ENCODE measurements at places on chromosomes 2 and 18. TPM values are rescaled to one million over a fixed set of nuclear protein-coding genes. Genes with fewer than 3 reads are reported as not detected.

CROCC2 gene
- total RNA-seq = not detected

LYPD6 gene
- total RNA-seq = 12.2 TPM

AQP12A gene
- not detected for total RNA-seq

POTEF gene
- 1.8 TPM for total RNA-seq

LONRF2 gene
- total RNA-seq = 4.7 TPM

PCBP1 gene
- 135 TPM for total RNA-seq

MAPK4 gene
- not detected for total RNA-seq

SCG2 gene
- 2.4 TPM for total RNA-seq

SCYGR6 gene
- total RNA-seq = not detected

LOXHD1 gene
- total RNA-seq = not detected

DSC3 gene
- not detected for total RNA-seq

FOXD4L1 gene
- not detected for total RNA-seq

KLHL14 gene
- total RNA-seq = 1.6 TPM

DOK6 gene
- 0.09 TPM for total RNA-seq

LIMS4 gene
- total RNA-seq = not detected

FABP1 gene
- not detected for total RNA-seq
